B cell (primary cell): ENCODE measurements at places on chromosomes 16 and 17. TPM values are rescaled to one million over a fixed set of nuclear protein-coding genes. Genes with fewer than 3 reads are reported as not detected.

SIRT7 gene
- 82.7 and 83.2 TPM in 2 replicates for total RNA-seq

DNA sequence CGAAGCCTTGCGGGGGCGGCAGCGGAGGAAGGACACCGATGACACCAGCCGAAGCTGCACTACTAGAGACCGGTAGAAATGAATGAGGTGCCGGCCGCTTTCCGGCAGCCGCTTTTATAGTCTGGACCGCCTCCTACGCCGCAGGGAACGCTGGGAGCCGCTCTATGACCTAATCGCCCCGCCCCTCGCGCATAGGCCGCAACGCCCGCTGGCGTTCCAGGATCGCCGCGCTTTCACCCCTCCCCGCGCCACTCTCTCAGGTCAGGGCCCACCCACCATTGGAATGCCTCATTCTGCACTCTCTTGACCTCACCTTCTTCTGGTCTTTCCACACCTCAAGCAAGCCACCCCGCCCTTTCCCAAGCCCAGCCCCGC lies at the start of gene DDX5:
Gene DDX5 (minus strand): TSS at position 89 of the 375 bp plus-strand sequence. CDS start 170 bp downstream, outside the sequence.
- H3K36me3 ChIP-seq = peaks cover 3% of the 10 kb centered on the region
- peaks cover 32% of the 10 kb centered on the region for H3K4me1 ChIP-seq
- H3K4me3 ChIP-seq = peak within 1 kb of the TSS; percentile 100
- peak within 1 kb of the TSS; percentile 99 for H3K27ac ChIP-seq
- H3K27me3 ChIP-seq = no peaks in the 10 kb centered on the region

GRCh38 chr16:68510775-68511174 lies 28.3 kb upstream of the ZFP90 start:
- peaks cover 8% of the 10 kb centered on the region for H3K27me3 ChIP-seq
- DNase-seq = no peak
- no peaks in the 10 kb centered on the region for H3K36me3 ChIP-seq
- no peak overlapping the region for H3K4me3 ChIP-seq
- H3K27ac ChIP-seq = no peak overlapping the region

GRCh38 chr17:48515925-48516900 lies 14.6 kb downstream of the HOXB1 start:
- H3K4me1 ChIP-seq = peaks cover 17% of the 10 kb centered on the region
- DNase-seq = no peak

DNA sequence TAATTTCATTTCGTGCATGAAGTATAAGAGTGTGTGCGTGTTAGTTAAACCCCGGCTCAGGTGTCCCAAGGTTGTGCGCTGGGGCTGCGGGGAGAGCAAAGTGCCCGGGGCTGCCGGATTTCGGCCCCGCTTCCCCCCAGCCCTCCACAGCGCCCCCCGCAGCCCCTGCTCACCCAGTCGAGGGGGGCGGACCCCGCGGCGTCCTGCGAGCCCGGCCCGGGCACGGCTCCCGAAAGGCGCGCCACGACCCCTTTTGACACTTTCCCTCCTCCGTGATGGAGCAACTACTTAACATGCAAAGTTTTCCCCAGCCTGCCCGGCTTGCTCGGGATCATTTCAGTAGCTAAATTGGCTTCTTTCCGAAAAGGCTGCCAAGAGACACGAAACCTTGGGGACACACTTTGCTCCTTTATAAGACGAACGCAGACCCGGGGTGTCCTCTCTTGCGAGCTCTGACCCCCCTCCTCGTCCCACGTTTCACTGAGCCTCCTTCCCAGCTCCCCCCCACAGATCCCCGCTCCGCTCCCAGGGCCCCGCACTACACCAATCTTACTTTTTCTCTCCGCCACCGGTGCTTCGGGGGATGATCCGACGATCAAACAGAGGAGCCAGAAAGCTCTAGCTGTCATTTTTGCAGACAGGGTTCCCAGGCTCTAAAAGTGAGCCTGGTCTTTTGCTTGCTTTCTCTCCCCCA lies 552 bp downstream of the C17orf58 start:
- peak overlapping the region; percentile 56 for H3K4me3 ChIP-seq
- H3K27ac ChIP-seq = no peak overlapping the region
- H3K36me3 ChIP-seq = no peaks in the 10 kb centered on the region
- DNase-seq = peak; percentile 49
- no peaks in the 10 kb centered on the region for H3K27me3 ChIP-seq

- H3K36me3 ChIP-seq = peaks cover 15% of the 10 kb centered on the region
- no peaks in the 10 kb centered on the region for H3K4me1 ChIP-seq
- no peaks in the 10 kb centered on the region for H3K27me3 ChIP-seq
- no peak for DNase-seq
- H3K4me3 ChIP-seq = no peak overlapping the region
Observed at GRCh38 chr16:58709333-58709732, 24.8 kb upstream of the SLC38A7 start.

DNA sequence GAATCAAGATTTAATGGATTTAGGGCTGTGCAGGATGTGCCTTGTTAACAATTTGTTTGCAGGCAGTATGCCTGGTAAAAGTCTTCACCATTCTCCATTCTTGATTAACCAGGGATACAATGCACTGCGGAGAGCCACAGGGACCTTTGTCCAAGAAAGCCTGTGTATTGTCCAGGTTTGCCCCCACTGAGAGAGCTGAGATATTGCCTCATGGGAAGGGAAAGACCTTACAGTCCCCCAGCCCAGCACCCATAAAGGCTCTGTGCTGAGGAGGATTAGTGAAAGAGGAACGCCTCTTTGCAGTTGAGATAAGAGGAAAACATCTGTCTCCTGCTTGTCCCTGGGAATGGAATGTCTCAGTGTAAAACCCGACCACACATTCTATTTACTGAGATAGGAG lies 2169.6 kb downstream of the TP53TG3F start:
- no peak overlapping the region for H3K4me3 ChIP-seq
- no peak overlapping the region for H3K27ac ChIP-seq
- no peaks in the 10 kb centered on the region for H3K36me3 ChIP-seq
- no peaks in the 10 kb centered on the region for H3K4me1 ChIP-seq
- DNase-seq = no peak
- H3K27me3 ChIP-seq = no peaks in the 10 kb centered on the region

DNA sequence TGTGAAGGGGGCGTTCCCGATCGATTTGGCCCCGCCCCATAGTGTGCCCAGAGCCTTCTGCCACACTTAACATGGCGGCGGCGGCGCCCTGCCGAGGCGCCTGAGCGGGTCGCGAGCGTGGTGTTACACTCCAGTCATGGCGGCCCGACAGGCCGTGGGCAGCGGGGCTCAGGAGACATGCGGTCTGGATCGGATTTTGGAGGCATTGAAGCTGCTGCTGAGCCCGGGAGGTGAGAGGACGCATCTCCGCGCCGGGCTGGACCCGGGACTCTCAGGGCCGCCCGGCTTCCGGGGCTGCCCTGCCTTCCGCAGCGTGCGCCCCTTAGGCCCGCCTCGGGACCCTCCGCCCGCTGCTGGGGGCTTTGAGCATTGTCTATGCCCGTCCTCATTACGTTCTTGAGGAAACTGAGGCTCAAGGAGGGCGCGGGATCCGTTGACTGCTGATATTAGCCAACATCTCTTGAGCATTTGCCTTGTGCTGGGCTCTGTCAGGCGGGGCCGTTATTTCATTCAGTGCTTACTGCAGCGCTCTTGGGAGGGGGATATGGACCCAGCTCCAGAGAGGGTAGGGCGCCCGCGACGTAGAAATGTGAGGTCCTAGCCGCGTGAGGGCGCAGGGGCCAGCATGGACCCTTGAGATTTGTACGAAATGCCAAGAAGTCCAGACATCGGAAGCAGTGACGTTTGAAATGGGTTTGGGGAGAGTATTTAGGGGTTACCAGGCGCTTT lies at the start of gene TANGO6:
Gene TANGO6 (plus strand): TSS at position 50 of the 729 bp plus-strand sequence. CDS start 87 bp downstream, at position 137.
- peak within 1 kb of the TSS; percentile 98 for H3K4me3 ChIP-seq
- no peaks in the 10 kb centered on the region for H3K27me3 ChIP-seq
